ENCODE measurements at places on chromosomes 1 and 21. TPM values are rescaled to one million over a fixed set of nuclear protein-coding genes. Genes with fewer than 3 reads are reported as not detected.

GRCh38 chr1:38733761-38734160, 125.8 kb downstream of the RRAGC start:
- DNase-seq = no peak

- no peak for DNase-seq
These were observed 60.2 kb upstream of the MPC2 start for GRCh38 chr1:167997037-167997575.

DNA sequence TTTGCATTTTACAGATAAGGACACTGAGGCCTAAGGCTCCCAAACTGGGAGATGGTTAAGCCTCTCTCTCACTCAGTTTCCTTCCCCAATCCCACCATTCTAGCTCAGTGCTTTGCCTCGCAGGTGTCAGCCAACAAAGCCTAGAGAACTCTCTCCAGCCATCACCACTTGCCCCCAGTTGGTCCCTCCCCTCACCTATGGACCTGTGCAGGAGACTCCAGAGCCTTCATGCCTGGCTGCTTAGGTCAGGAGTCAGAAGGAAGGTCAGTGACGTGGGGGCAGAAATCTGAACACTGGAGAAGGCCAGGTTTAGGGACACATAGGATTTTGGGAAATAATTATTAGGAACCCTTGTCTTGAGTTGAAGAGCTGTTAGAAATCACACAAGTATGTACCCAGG, 295.3 kb downstream of the PTPRU start:
- DNase-seq = no peak

DNA sequence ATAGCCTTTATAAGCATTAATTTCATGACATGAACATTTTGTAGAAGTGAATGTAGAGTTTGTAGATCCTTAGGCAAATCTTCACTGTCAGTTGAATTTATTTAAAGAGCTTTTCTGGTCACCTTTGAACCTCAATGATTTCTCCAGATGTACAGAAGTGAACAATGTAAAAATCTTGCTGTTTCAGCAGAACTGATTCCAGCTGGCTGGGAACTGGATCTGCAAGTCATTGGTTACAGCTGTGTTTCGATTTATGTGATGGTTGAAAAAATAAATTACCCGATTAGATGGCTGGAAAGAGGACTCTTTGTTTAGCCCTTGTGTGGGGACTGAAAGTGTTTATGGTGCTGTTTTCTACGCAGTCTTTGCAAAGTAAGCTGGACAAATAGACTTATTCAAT, 849.8 kb downstream of the USP25 start:
- peak; percentile 95 for DNase-seq

GRCh38 chr1:150544204-150544603, 5.0 kb upstream of the ADAMTSL4 start:
- no peak for DNase-seq

GRCh38 chr1:12617511-12617900, 504 bp downstream of the DHRS3 start:
- DNase-seq = no peak

GRCh38 chr21:40732253-40733023, 114.5 kb downstream of the DSCAM start:
- peak; percentile 50 for DNase-seq

DNA sequence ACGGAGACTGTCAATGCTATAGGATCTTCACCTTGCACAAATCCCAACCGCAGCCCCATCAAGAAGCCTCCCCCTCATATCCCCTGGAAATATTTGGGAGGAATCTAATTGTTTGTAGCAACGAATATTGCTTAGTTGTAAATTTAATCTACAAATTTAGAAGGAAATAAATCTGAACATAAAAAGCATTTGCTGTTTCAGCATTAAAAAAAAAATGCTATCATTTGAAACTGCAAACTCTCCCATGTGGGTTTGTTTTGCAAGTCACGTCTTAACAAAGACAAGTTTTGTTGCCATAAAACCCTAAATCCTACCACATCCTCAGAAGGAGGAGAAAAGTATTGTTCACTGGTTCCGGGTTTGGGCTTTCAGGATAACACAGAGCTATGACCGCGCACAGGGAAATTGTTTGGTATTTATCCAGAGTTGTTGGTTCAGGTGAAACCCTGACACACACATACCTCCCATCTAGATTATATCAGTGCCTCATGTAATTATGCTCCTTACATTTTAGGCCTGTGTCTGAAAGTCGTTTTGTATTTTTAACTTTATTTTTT, 279.6 kb downstream of the TM2D1 start:
- DNase-seq = no peak

- DNase-seq = no peak
These were observed 63.0 kb downstream of the ALPL start for GRCh38 chr1:21572221-21572620.

DNA sequence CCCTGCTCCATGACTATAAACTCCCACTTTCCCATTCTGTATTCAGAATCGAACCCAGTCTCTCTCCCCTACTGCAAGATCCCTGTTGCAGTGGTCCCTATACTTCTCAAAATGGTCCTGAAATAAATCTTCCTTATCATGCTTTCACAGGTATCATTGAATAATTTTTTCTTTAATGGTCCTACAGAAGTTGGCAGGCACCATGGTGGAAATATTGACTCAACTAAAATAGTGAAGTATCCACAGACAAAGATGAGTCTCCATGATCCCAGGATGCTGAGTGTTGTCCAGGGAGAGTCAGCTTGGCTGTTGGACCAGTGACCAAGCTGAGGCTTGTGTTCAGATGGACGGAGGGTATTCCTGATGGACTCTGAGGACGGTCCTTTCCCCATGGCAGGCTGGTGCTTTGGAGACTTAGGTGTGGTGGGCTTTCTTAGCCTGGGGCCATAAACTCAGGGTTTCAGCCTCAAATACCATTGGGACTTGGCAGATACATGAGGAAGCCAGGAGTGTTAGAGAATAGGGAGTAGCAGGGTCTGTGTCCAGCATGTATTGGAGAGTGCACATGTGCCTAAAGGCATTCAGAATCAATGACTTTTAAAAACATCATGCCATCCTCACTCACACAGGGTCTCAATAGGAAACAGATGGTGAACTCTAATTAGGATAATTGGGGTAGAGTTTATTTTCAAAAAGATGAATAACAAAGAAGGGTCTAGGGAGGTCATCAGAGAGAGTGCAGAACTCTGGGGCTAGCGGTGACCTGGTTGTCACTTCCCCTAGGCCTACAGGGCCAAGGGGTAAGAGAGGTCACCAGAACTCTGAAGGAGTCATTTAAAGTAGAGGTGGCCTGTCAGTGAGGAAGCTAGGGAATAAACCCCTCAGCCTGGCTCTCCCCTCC, 19.8 kb downstream of the TINAGL1 start:
- no peak for DNase-seq

DNA sequence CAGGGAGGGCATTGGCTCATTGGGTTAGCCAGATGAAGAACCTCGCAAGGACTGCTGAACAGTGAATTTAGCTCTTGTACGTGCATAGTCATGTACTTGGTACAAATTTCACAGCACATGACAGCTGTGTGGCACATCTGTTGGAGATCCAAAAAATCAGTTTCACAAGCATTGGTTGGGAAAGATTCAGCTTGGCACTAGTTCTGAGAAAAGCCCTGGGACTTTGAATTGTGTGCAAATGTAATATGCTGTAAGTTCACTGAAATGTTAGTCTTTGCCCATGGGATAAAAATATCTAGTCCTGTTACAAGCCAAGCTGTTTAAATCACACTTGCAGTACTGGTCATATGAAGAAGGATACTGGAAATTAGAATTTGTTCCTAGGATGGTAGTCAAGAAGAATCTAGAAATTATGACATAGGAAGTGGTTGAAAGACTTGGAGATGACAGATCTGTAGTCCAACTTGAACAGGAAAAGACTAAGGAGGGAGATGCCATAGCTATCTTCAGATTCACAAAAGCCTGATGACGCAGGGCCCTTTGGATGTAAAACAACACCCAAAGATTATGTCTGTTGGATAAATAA, 19.2 kb downstream of the LAMC2 start:
- peak; percentile 95 for DNase-seq

GRCh38 chr1:3909615-3910014, 9.5 kb upstream of the C1orf174 start:
- no peak for DNase-seq

GRCh38 chr1:206674745-206675175, 9.9 kb upstream of the MAPKAPK2 start:
- peak; percentile 100 for DNase-seq

DNA sequence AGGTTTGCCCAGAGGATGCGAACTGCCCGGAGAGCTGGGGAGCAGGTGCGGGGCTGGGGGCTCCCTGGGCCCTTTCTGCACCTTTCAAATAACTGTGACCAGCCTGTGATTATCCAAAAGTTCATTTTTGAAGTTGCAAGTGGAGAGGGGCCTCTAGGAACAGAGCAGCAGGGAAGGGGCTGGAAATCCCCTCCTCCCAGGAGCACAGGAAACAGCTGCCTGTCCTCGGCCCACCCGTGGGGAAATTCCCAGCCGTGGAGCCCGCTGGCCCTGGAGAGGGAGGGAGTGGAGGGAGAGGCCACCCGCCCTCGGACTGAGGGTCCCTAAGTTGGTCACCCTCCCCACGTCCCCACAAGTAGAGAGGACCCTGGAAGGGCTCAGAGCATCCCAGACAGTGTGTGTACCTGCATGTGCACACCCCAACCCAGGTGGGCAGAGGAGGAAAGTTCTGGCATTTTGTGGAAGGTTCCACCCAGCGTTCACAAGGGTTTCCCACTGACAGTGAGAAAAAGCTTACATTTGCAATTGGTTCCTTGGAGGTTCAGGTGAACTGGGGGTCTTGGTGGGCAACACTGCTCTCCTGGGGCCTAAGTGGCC, 1.2 kb upstream of the TNFRSF4 start:
- DNase-seq = no peak

DNA sequence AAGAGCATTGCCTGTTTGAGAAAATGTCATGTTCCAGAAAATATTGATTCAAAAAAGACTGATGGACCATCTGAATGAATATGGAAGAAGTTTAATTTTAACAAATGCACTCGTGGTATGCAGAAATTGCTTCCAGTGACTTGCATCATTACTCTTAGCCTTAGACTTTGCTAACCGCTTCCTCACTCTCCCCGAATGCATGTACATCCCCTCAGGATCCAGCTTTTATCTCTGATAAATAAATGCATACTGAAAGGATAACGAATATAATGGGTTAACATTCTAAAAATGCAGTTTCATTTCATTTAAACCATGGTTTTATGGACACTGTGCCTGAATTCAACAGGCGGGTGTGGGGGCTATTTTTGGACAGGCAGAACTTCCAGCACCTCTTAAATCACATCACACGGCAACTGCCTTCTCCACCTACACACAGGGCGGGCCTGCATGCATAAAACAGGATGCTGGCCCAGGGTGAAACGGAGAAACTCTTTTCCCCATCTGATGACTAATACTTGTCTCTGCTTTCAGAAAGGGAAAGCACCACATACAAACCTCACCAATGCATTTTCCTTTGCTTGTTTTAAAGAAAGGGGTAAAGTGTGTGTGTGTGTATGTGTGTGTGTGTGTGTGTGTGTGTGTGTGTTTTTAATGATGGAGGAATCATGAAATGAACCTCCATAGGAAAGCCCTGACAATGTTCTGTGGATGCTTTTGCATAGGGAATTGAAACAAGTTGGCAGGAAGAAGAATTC, 48.7 kb downstream of the SPAG17 start:
- peak; percentile 88 for DNase-seq

GRCh38 chr1:58783090-58783992, 506 bp downstream of the JUN start:
- peak; percentile 64 for DNase-seq

- peak; percentile 90 for DNase-seq
These were observed 104.0 kb upstream of the BMP8A start for GRCh38 chr1:39387452-39387851.

- DNase-seq = no peak
These were observed 30.5 kb upstream of the NFIA start for GRCh38 chr1:61051719-61052394.

GRCh38 chr1:150076066-150076465, 8.5 kb downstream of the VPS45 start:
- no peak for DNase-seq

DNA sequence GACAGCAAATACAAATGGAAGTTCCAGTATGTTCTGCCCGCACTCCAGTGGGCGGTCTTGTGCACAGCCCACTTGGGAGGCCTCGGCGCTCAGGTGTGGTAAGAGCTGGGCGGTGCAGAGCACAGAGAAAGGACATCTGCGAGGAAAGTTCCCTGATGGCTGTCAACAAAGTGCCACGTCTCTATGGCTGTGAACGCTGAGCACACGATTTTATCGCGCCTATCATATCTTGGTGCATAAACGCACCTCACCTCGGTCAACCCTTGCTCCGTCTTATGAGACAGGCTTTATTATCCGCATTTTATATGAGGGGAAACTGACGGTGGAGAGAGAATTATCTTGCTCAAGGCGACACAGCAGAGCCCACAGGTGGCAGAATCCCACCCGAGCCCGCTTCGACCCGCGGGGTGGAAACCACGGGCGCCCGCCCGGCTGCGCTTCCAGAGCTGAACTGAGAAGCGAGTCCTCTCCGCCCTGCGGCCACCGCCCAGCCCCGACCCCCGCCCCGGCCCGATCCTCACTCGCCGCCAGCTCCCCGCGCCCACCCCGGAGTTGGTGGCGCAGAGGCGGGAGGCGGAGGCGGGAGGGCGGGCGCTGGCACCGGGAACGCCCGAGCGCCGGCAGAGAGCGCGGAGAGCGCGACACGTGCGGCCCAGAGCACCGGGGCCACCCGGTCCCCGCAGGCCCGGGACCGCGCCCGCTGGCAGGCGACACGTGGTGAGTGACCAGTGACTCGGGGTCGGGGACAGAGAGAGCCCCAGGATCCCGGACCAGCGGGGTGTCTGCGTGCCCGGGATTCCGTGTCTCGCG, at the start of gene IL12RB2:
IL12RB2 (plus strand) TSS at position 623 of the 810 bp plus-strand sequence. CDS start 12,496 bp downstream, outside the sequence.
- no peak for DNase-seq

DNA sequence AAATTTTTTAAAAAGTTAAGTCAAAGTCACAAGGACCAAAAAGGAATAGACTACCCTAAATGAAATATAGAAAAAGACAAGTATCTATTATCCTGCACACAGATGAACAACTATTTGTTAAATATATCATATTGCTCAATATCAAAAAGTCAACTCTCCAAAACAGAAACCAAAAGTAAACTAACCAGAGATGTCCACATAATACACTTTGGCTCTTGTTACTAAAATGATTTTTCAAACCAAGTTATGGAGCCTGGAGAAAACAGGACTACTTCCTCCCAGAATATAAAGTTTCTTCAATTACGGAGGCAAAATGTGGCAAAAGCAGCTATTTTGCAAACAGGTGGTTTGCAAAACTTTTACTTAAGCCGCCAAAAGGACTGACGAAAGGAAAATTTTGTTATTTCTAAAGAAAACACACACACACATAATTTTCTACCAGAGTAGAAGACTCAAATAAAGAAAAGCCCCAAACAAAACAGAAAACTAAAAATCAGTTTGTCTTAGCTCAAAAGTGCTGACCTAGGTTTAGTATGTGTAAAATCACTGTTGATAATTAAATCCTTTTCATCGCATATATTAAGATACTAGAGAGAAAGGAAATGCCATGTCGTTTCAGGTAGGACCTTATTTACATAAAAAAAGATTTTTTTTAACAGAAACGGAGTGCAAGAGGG, 1.1 kb downstream of the DPYD start:
- DNase-seq = peak; percentile 33

The NUDC gene
- polyA plus RNA-seq = 60.3 TPM

The OVAAL gene
- not detected for polyA plus RNA-seq

The RAB42 gene
- 3.4 TPM for polyA plus RNA-seq

The EVI5 gene
- 31.9 TPM for polyA plus RNA-seq

The MPZ gene
- polyA plus RNA-seq = 1.9 TPM

The TSPAN2 gene
- polyA plus RNA-seq = 0.08 TPM

The SPRR3 gene
- not detected for polyA plus RNA-seq

The SZRD1 gene
- 95.1 TPM for polyA plus RNA-seq
